ENCODE measurements at places on chromosomes 16 and 17. TPM values are rescaled to one million over a fixed set of nuclear protein-coding genes. Genes with fewer than 3 reads are reported as not detected.

The TP53TG3F gene
- total RNA-seq = 0.30 TPM

DNA sequence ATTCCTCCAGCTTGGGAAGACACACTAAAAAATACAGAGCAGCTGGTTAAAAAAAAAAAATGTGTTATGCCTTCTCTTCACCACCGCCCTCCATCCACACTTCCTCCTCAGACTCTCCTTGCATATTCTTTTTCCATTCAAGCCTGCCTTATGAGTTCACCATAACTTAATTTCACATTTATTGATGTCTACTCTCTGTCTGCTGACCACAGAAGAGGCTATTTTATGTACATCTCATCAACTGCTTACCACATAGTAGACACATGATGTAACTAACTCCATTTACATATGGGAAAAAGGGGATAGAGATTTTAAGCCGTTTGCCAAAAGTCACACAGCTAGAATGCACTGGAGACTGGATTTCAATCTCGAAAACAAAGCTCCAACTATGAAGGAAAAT lies 409.8 kb downstream of the CDH11 start:
- DNase-seq = no peak

DNA sequence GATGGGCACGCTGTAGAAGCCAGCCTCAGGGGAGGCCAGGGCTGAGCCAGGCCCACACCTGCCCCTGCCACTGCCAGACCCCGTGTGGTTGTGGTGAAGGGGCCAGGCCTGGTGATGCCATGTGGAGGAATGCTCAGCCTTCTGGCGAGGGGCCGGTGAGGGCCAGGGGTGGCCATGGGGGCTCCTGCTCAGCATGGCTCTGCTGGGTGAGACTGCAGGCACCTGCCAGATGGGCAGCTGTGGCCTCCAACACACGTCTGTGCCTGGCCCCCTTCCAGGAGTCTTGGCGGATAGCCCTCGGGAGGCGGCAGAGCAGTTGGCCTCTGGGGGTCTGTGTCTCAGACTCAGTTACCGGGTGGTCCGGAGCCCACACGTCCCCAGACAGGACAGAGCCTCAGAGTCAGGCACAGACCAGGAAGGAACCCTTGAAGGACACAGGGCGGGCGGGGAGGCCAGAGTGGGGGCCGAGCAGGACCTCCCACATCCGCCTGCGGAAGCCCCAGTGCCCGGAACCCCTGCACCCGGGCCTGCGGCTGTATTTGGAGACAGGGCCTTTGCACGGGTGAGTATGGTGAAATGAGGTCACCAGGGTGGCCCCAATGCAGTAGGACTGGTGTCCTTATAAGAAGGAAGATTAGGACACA lies 22.5 kb upstream of the CHMP6 start:
- DNase-seq = no peak

The ENO3 gene
- total RNA-seq = 32.0 TPM

DNA sequence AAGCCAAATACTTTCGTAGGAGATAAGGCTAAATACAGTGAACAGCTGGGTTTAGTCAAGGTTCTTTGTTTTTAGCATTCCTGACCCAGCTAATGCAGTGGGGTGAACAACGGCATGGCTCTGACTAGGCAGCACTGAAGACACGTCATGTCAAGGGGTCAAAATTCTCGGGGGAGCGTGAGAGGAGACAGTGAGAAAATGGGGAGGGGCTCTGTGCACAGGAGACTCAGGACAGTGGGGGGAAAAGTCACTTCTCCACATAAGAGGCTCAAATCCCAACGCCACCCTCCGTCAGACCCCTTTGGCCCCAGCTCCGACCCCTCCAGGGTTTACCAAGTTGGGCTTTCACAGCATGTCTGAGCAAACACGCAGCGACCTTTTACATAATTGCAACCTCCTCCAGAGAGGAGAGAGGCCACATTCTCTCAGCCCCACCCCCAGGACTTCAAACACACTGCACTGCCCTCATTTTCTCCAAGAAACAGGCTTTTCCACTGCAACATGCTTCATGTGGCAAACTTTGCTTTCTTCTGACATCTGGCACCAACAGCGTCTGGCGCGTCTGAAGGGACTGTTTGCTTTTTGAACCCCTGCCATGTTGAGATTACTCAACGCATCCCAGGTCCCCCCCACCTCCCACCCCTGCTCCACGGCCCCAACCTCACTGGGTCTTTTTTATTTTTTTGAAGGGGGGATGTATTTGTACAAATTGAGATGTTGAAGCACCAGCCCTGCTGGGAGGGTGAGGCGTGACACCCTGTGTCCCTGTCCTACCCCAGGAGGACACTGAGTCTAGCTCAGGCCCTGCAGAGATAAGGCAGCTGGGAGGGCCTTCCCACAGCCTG lies 30.0 kb downstream of the AXIN2 start:
- DNase-seq = peak; percentile 11

GRCh38 chr17:75371981-75372380 lies 33.5 kb downstream of the GRB2 start:
- DNase-seq = peak; percentile 58

The CIITA gene
- total RNA-seq = 1.4 TPM

The C1QTNF8 gene
- total RNA-seq = not detected

GRCh38 chr17:61490540-61490975 lies 38.3 kb downstream of the TBX4 start:
- no peak for DNase-seq

DNA sequence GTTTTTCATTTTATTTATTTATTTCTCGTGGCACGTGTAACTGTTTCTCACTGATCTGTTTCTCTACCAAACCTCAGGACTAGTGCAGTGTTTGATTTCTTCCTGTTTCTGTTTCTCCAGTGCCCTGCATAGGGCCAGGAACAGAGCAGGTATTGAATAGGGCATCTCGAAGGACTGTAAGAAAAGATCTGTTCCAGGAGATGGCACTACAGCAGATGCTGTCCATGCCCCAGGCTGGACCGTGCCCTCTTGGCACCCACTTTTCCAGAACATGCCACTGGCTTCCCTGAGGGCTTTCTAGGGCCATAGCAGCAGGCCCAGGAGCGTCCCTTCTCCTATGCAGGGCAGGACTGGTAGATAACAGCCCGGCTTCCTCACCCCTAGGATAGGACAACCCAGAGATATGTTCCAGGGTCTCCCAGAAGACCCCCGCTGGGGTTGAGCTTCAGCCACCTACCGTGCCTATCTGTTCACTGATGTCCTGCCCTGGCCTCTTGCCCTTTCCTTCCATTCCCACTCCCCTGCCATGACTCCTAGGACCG lies 4.4 kb downstream of the SNX20 start:
- DNase-seq = no peak

The CEP112 gene
- total RNA-seq = 2.2 TPM

DNA sequence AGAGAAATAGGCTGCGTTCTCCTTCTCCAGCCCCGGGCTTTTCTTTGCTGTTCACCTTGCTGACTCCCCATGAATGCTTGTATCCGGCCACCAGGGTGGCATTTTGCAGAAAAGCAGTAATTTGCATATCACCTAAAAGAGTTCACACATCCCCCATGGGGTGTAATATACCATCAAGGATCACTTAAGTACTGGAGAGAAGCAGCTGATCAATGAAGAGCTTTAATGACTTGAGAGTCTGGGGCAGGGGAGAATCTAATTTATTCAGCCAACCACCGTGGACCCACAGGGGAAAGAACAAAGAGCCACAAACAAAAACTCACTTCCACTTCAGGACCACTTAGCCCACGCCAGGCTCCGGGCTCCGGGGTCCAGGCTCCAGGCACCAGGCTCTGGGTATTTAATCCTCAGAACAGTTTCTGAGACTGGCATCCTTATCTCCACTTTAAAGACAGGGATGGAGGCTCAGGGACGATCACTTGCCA lies 33.9 kb upstream of the SEC14L1 start:
- DNase-seq = no peak
